ENCODE measurements at places on chromosomes 5 and 9. TPM values are rescaled to one million over a fixed set of nuclear protein-coding genes. Genes with fewer than 3 reads are reported as not detected.

Gene SLC34A3
- total RNA-seq = 0.16 TPM

Gene PCDHGA7
- total RNA-seq = 8.4 TPM

Gene SV2C
- 1.7 TPM for total RNA-seq

Gene ABLIM3
- total RNA-seq = 5.8 TPM

Gene FAM200C
- total RNA-seq = 37.6 TPM

Gene NTRK2
- total RNA-seq = 266 TPM

Gene SETX
- 85.3 TPM for total RNA-seq

Gene CTXN3
- total RNA-seq = 1.1 TPM

Gene GADD45G
- total RNA-seq = 5.6 TPM

Gene FBXL7
- total RNA-seq = 3.0 TPM

Gene TIMD4
- total RNA-seq = not detected

Gene RNF224
- total RNA-seq = not detected

Gene CDKN2B
- 0.16 TPM for total RNA-seq

Gene TLX3
- total RNA-seq = not detected

Gene ELOVL7
- 8.7 TPM for total RNA-seq

Gene SPATA31A3
- not detected for total RNA-seq

Gene ANKRD55
- 0.31 TPM for total RNA-seq
